Body of pancreas (tissue), 4 donors: ENCODE measurements at places on chromosomes 4 and X.
A peak's percentile ranks its signal among the peaks of the same experiment; 100 is the strongest.

DNA sequence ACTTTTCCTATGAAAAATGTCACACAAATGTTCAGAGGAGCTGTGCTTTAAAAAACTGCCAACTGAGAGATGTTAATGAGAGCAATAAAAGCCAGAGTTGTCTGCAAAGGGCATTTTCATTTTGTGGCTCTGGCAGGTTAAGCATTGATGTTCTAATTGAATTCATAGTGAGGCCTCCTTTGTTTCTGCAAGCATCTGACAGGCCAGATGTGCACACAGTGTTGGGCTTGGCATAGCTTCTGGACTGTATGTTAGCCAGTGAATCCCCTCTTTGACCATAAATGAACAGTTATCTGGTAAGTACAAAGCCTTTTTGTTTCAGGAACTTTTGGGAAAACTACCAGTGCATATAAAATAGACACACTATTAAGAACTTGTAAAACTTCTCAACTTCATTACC lies 81.9 kb downstream of the JADE3 start:
- no peak for DNase-seq

DNA sequence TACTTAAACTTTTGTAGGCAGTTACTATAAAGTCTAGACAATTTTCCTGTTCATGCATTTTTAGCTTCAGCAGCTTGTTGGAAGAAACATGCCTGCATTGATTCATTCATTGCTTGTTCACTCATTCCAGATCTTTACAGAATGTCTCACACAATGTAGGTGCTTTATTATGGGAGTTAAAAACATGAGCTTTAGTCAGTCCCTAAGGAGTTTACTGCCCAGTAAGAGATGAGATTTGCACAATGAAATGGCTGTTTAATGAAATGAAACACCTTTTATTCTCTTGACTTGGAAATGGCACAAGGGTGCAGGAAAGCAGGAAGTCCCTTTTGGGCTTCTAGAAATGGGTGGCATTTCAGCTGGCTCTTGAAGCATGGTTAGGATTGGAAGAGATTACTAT lies 2.9 kb downstream of the NOCT start:
- DNase-seq, result no peak

GRCh38 chrX:45712067-45712466 lies 511.4 kb upstream of the DIPK2B start:
- no peak for DNase-seq

DNA sequence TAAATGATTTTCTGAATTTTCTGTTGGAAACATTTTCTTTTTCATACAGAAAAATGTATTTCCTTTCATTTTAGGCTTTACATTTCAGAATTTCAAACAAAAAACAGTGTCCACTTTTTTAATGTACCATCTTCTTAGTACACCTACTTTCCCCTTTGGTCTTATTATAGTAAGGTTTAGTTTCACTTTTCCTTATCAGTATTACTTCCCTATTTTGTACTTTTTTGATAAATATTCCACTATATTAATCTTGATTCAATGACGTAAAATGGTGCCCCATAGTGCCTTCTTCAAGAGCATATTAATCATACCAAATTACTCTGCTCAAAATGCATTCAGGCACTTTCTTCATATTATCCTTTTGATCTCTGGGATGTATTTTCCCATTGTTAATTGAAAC lies 52.5 kb downstream of the BANK1 start:
- no peak for DNase-seq

GRCh38 chr4:168574581-168575295 lies 77.9 kb downstream of the PALLD start:
- DNase-seq, result no peak

- DNase-seq, result no peak
These were observed 209.9 kb downstream of the IQCM start for GRCh38 chr4:149605601-149606378.

GRCh38 chrX:153304988-153305736 lies 16.4 kb downstream of the PNMA6F start:
- DNase-seq, result no peak

DNA sequence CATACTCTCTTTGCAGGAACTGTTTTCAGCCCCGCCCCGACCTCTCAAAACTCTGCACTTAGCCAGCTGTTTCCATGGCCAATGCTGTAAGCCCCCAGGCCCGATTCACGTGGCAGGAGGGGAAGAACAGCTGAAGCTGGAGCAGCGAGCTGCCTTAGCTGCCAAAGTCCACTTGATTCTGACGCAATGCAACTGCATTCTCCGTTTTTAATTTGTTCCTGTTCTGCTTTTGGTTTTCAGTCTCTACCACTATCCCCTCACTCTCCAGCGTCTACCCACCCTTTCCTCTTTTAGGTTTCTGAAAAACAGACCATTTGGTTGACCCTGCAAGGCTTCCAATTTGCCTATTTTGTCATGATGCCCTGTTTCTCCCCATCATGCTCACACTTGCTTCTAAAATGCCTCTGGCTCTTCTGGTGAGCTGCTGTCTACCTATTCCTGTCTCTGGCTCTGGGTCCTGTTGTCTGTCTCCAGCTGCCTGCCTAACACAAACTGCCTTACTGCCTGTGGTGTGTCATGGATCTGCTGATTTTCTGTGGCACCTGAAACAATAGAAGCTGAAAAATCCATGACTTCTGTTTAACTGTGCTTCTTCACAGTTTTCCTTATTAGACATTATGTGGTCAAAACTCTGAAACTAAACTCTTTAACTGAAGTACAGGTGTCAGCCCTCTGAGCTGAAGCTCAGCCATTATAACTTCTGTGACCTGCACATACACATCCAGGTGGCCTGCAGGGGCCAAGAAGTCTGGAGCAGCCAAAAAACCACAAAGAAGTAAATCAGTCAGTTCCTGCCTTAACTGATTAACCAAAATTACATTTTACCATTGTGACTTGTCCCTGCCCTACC lies 160.5 kb upstream of the AGTR2 start:
- peak; percentile 16 for DNase-seq

- no peak for DNase-seq
These were observed 39.8 kb downstream of the SPCS3 start for GRCh38 chr4:176359590-176359989.

DNA sequence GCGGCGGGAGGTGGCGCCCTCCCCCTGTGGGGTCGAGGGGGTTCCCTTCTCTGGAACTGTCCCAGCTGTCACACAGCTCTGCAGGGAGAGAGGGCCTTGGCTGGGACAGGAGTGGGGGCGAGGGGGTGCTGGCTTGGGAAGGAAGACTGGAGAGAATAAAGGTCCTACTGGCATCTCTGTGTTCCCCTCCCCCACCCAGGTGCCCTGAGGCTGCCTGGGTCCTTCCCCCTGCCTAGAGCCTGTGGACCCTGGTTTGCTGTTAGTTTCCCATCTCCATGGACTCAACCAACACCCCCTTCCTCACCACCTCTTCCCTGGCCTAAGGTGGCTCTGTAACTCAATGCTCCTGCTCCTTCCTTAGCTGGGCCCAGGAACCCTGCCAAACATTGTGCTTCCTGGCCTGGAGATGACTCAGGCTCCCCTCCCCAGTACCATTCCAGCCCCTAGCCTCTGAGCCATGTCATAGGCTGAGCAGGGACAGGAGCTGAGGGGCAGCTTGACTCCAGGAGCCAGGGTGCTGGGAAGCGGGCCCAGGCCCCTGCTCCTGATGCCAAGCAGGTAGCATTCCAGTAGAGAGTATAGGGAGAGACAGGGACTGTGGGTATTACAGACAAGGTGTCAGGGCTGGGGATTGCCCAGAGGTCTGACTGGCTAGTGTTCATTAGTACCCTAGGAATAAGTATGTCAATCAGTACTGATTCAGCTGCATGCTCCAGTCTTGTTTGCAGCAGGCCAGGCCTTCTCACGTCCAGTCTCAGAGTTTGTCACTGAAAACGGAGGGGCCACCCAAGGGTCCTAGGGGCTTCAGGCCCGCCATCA lies 100.7 kb downstream of the EFNB1 start:
- peak; percentile 30 for DNase-seq

DNA sequence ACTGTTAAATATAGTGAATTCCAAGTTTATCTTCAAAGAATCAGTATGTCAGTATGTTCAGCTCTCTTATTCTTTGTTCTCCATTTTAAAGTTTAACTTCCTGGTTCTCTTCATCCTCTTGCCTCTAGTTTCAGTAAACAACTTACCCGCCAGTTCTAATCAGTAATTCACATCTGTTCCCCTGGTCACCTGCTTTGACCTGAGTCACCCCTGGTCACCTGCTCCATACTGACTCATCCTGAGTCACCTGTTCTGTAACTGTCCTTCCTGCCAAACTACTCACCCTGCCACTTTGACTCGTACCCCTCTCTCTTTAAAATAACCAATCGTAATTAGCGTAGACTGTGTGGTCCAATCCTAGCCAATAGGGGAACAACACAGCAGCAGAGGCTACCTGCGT lies 992.7 kb upstream of the HS3ST1 start:
- no peak for DNase-seq

DNA sequence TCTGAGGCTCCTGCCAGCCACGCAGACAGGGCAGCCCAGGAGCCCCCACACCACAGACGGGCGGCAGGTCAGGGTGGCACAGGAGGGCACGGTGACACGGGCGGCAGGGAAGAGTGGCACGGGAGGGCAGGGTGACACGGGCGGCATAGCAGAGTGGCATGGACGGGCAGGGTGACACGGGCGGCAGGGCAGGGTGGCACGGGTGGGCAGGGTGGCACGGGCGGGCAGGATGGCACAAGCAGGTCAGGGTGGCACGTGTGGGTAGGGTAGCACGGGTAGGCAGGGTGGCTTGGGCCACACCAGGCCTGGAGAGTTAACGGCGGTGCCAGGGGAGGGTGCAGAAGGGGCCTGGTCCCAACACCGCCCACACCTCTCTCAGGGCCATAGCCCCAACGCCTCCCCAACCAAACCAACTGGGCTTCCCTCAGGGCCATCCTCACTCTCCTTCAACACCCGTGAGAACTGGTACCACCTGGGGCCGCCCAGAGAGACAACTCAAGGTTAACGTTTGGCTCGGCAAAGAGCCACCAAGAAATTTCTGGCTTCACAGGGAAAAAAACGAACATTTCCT lies 3.4 kb downstream of the CTBP1 start:
- peak; percentile 94 for DNase-seq

- DNase-seq, result no peak
These were observed 3.2 kb upstream of the KLF8 start for GRCh38 chrX:56228914-56229313.

DNA sequence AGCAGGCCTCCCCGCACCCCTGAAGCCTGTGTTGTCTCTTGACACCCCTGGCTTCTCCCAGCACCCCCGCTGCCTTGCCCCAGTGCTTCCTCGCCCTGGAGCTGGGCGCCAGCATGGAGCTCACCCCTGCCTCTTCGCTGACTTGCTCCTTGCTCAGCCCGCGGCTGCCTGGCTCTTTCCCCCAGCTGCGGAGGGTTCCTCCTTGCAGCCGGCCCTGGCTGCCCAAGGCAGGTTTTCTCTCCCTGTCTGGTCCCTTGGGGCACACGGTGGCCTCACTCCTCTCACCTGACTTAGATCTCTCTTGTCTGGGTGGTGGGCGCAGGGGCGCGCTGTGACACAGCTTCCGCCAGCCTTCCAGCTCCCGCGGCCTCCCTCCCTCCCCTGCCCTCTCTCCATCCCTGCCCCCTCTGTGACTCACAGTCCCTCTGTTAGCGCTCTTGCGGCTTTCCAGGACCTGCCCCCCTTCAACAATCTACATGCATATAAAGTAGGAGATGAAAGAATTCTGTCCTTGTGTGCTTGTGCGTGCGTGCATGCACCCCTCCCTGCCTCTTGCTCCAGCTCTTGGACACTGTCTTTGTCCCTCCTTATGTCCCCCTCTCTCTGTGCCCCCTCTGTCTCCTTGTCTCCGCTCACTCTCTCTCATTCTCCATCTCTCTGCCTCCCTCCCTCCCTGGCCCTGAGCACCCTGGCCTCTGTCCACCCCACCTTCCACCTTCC lies 2.2 kb downstream of the PLXNB3 start:
- DNase-seq, result peak; percentile 10

DNA sequence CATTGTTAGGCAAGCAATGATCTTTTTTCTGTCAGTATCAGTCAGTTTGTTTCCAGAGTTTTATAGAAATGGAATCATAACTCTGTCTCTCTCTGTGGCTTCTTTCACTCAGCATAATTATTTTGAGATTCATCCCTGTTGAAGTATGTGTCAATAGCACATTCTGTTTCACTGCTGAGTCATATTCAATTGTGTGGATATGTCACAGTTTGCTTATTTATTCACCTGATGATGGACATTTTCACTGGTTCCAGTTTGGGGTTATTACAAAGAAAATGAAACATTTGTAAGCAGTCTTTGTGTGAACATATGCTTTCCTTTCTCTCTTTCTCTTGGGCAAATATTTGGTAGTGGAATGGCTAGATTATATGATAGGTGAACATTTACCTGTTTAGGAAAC lies 10.2 kb upstream of the ZNF718 start:
- no peak for DNase-seq

DNA sequence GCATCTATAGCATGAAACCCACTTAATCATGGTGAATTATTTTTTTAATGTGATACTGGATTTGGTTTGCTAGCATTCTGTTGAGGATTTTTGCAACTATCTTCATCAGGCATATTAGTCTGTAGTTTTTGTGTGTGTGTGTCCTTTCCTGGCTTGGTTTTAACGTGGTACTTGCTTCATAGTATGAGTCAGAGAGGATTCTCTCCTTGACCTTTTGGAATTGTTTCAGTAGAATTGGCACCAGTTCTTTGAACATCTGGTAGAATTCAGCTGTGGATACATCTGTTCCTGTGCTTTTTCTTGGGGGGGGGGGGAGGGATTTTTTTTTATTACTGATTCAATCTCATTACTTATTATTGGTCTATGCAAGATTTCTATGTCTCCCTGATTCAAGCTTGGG lies 232.0 kb upstream of the KLF8 start:
- no peak for DNase-seq

GRCh38 chr4:169346840-169347239 lies 76.1 kb upstream of the SH3RF1 start:
- DNase-seq, result no peak

DNA sequence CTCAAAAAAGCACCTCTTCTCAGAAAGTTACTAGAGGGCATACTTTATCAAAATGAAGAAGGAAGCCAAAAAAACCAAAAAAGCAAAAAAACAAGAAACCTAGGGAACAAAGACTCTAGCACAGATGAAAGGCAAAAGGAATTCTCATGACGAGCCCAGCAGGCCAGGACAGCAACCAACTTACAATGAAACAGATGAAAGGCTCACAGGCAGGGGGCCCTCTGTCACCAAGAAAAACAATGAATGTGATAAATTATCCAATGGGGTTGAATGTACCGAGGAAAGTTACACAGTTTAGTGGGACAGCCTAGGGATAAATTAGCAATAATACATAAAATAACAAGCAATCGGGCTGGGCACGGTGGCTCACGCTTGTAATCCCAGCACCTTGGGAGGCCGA lies 79.0 kb downstream of the GPR82 start:
- DNase-seq, result no peak

GRCh38 chr4:21512353-21512752 lies 436.2 kb downstream of the KCNIP4 start:
- DNase-seq, result peak; percentile 3

DNA sequence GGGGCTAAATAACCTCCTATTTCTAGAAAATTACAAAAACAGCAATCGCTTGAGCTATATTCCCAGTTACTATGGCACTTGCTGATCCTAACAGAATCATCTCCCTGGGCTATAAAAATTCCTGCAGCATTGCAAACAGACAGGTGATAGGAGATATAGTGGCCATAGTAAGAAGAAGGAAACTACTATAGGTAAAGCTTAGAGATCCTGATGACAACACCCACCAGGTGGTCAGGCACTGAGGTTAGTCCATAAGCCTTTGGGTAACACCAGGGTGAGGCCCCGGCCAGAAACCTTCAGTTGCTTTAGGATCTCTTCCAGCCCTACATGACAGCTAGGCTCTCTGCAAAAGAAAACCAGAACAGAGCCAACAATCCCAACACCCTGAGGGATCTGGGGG lies 197.9 kb upstream of the PPP1R2C start:
- DNase-seq, result no peak
